ENCODE measurements at places on chromosomes 6 and 20.

GRCh38 chr20:13492001-13492481, 146.7 kb downstream of the TASP1 start:
- DNase-seq: no peak

DNA sequence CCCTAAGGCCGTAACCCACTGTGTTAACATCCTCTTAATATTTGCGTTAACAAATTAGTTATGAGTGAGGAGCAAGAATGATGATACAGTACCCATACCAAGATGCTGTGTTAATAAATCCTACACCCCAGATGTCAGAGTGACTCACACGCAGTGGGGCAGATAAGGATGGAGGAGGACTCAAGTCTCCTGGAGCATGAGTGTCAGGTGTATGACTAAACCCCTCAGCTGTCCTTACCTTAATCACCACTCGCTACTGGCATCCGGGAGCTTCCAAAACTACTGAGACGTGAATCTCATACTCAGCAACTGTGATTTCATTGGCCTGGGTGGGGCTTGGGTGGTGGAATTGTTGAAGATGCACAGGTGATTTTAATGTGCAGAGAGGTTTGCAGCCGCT, 131.3 kb upstream of the MTHFD1L start:
- no peak for DNase-seq

DNA sequence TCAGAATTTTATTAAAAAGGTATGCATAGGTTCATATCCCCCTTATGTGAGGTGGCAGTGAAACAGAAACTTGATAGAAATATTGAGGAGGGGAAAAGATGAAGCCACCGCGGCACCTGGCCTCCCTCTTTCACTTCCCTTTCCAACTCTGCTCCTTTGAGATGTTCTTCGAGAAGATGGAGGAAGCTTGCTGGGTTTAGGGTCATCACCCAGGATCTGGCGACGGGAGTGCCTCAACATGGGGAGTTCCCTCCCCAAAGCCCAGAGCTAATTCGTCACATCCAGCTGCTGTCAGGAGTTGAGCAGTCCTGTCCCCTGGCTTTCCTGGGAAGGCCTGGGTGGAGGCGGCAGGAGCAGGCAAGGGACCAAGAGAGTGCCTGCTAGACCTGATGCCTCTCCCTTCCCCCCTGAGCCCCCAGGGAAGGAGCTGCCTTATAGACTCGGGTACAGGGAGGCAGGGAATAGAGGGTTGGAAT, 29.1 kb downstream of the RREB1 start:
- DNase-seq: no peak

GRCh38 chr20:7657569-7657968, 282.7 kb downstream of the HAO1 start:
- DNase-seq: no peak

DNA sequence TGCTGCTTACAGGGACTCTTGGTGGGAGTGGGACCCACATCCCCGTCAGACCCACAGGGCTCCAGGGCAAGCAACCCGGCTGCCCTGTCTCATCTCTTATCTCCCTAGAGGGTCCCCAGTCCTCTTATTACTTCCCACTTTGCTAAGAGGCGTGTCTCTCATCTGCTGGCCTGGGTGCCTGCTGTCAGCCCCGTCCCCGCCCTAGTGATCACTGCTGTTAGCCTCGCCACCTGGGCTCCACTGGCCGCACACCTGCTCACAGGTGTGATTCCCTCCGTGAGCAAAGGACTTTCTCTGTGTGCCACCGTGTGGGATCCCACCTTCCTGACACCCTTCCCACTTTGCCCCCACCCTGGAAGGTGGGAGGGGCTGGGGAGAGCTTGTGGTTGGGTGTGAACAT, 57.6 kb downstream of the TCP11 start:
- DNase-seq: no peak

DNA sequence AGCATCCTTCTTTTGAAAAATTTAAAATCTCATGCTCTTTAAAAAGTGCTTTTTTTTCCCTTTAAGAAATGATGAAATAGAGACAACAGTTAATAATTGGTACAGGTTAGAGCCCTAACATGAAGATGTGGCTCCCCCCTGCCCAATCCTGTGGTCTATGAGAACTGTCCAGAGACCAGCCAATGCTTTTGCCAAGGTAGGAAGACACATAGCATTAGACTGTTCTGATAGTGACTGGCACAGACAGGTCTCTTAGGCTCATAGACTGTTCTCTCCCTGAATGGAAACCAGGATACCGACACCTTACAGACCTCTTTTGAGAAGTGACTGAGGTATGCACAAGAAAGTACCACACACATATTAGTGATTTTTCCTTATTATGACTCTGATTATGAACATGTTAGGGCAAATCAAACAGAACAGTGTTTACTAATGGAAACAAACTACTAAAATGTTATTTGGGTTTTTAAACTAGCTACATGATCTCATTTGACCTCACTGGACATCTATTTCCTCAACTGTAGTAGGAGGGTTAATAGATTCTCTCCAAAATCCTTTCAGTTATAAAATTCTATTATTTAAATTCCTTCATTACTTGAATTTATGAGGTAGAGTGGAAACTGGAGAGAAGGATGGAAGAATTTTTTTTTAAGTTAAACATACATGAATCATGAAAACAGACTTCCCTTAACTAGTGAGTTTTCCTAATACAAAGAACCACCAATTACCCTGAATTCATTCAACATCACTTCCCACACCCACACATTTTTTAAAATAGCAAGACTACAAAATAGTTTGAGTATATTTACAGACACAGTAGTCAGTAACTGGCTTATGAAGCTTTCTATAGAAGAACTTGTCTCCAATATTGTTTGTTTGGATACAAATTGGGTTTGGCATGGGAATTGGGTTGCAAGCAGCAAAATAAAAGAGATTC, 120.4 kb downstream of the OGFRL1 start:
- DNase-seq: no peak

- DNase-seq: no peak
Observed at GRCh38 chr20:47606414-47606982, 104.8 kb downstream of the NCOA3 start.

GRCh38 chr20:905396-905961, 10.7 kb downstream of the ANGPT4 start:
- DNase-seq: no peak

DNA sequence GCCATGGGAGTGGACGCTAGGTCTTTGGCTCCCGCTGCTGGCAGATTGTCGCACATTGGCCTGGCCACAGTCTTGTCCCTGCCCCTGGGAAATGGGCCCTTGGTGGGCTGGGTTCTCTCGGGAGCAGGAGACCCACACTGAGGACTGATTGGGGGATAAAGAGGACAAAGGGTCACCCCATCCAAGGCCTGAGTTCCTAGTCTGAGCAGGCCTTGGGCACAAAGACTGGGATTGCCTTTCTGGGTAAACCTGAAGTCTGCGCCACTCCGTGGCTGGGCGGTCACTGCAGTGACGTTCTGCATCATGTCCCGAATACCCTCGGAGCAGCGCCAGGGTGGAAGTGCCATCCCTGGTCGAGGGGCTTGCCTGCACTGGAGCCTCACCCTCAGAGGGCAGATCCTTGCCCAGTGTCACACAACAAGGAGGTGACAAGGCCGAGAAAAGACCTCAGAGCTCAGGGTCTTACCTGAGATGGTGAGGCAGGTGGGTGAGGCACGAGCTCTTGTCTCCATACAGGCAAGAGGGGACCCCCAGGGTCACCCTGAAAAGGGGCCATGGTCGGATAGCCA, 36.1 kb upstream of the ZBP1 start:
- DNase-seq: no peak

- no peak for DNase-seq
Observed at GRCh38 chr6:153160221-153160620, 29.1 kb upstream of the RGS17 start.

GRCh38 chr6:31139599-31139998, 733 bp upstream of the PSORS1C2 start:
- DNase-seq: no peak

DNA sequence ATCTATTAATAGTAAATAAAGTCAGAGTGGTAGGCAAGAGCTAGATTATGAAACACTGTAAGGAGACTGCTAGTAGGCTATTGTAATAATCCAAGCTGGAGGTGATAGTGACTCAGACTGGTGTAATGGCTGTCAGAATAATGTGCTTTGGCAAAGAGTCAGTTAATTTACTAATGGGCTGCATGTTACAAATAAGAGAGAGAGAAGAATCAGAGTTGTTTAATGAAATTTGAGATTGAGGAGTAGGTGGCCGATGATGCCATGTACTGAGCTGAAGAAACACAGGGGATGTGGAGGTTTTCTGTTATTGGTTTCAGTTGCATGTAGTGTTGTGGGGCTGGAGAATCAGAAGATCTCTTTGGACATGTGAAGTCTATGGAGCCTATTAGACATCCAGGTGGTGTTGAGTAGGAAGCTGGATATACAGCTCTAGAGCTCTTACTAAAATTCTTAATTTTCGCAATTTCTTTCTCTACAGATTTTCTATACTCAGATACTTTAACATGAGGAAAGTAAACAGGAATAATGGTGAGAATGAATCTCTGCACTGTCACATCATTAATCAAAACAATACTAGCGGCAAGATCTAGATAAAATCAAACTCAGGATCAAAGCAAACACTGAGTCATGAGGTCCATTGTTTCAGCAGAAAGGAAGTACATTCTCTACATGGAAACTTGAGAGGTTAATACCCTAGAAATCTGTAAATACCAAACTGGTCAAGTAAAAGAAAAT, 167.7 kb downstream of the SIM1 start:
- DNase-seq: no peak

DNA sequence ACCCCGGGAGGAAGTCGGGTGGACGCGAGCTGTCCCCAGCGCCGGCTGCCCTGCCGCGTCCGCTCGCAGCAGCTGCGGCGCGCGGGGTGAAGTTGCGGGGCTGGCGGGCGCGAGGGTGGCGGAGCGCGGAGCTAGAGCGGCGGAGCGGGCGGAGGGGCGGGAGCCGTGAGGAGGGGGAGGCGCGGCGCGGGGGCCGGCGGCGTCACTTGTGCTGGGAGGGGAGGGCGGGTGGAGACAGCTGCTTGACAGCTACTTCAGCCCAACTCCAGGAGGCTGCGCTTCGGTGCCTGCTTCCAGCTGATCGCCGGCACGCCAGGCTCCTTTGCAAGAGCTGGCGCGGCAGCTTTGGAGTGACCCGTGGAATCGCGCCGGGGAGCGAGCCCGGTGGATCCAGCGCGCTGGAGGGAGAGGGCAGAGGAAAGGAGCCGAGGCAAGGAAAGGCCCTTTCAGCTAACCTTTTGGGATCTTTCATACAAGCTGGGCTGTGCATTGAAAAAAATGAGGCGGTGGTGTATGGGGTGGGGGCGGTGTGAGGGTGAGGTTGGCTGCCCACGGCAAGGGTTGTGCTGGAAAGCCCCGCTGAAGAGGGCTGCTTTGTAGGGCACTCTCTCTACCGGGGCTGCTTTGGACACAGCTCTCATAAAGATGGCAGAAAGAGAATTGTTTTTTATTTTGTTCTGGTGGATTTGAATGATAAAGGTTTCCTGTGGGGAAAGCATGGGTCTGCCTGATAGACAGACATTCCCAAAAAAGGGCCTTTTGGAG, 24.6 kb downstream of the RIPOR2 start:
- DNase-seq: no peak

GRCh38 chr20:22807646-22808244, 223.4 kb upstream of the FOXA2 start:
- no peak for DNase-seq

GRCh38 chr20:9911519-9911918, 72.6 kb upstream of the PAK5 start:
- no peak for DNase-seq

GRCh38 chr6:154653385-154653784, 79.8 kb upstream of the SCAF8 start:
- no peak for DNase-seq

GRCh38 chr20:40680161-40680959, 8.7 kb downstream of the MAFB start:
- no peak for DNase-seq

DNA sequence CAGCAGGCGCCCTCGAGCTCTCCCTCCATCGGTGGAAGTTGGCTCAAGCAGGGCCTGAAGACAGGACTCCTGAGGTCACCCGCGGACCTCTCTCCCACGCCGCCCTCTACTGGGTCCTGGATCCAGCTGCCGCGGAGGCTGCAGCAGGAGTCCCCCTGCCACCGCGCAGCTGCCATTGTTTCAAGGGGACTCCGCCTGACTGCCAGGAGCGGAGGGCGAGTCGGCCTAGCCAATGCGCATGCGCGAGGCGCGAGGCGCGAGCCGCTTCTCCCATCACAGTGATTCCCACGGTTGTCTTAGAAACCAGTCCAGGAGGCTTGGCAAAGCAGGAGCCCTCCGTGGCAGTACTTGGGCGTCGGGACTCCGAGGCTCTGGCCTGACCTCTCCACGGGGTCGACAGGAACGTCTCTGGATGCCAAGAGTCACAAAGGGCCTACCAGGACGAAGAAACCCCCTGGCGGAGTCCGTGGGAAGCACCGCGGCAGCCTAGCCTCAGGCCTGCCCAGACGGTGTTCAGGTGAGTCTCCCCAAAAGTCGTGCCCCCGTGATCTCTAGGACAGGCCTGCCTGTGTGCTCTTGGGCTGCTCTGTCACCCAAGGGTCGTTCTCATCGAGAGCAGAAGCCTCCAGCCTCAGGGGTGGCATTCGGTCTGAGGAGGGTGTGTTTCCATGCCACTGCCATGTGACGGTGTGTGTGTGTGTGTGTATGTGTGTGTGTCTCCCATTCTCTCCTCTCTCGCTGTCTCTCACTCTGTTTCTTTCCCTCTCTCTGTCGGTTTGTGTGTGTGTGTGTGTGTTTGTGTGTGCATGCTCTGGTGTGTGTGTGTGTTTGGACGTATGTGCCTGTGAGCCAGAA, 290.6 kb upstream of the ZNF337 start:
- DNase-seq: peak; percentile 10

GRCh38 chr6:142819603-142820337, 125.2 kb downstream of the HIVEP2 start:
- no peak for DNase-seq

DNA sequence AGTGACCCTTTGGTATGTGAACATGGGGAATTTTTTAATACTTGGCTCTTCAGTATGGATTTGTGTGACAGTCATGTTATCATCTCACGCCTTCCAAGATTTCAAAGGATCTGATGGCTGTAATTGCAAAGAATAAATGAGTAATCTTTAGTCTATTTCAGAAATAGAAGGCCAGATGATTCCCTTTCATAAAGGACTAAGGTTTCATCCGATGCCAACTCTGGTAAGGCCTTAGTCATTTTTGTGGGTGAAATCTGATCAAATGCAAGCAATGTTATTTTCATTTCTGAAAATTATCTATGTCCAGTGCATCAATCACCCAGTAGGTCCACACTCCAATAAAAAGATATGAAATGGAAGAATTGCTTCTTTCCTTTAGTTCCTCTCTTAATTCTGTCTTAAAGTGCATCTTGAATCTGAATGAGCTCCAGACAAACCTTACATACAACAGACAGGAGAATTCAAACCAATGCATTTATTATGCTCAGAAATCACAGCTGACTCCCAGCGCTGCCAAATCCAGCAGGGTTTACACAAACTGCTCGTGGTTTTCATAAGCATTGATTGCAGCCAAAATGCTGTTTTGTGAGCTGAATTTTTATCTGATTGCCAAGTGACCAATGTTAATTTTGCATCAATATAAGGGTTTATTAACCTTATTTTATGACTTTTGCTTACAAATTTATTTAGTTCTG, 565.2 kb upstream of the MARCKS start:
- DNase-seq: peak; percentile 16

GRCh38 chr6:162620073-162620472, 107.5 kb downstream of the PRKN start:
- no peak for DNase-seq

All from brain pericyte (primary cell).